ENCODE measurements at places on chromosomes 13 and 19.

DNA sequence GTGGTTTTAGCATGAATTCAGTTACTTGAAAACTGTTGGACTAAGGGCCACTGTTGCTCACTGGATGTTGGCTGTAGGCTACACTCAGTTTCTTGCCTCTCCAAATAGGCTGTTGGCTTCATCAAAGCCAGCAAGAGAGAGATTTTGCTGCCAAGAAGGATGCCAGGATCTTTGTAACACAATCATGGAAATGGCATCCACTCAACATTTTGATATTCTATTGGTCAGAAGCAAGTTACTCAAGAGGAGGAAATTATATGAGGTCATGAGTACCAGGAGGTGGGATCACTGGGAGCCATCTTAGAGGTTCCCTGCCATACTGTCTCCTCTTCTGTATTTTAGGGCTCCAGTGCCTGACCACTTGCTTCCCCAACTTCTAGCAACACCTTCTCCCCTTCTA lies 30.6 kb downstream of the SYDE1 start:
- no peak for DNase-seq
- no peaks in the 10 kb centered on the region for H3K4me1 ChIP-seq
- H3K4me3 ChIP-seq: no peak overlapping the region
- H3K36me3 ChIP-seq: no peaks in the 10 kb centered on the region
- H3K27me3 ChIP-seq: no peaks in the 10 kb centered on the region

GRCh38 chr19:30622276-30622675 lies 250.1 kb downstream of the ZNF536 start:
- H3K4me3 ChIP-seq: no peak overlapping the region
- peaks cover 8% of the 10 kb centered on the region for H3K27me3 ChIP-seq
- no peaks in the 10 kb centered on the region for H3K36me3 ChIP-seq
- H3K27ac ChIP-seq: no peak overlapping the region

- H3K4me3 ChIP-seq: peak overlapping the region; percentile 96
- H3K36me3 ChIP-seq: no peaks in the 10 kb centered on the region
Measured at GRCh38 chr19:10230173-10230860, 814 bp downstream of the S1PR2 start.

- DNase-seq: no peak
- H3K4me3 ChIP-seq: no peak overlapping the region
Measured at GRCh38 chr19:1699998-1700732, 47.8 kb upstream of the TCF3 start.

- H3K27me3 ChIP-seq: peaks cover 3% of the 10 kb centered on the region
- H3K27ac ChIP-seq: no peak overlapping the region
- H3K4me1 ChIP-seq: no peaks in the 10 kb centered on the region
- no peak for DNase-seq
- H3K36me3 ChIP-seq: no peaks in the 10 kb centered on the region
Measured at GRCh38 chr19:50981587-50982146, 2.0 kb downstream of the KLK7 start.

- no peak overlapping the region for H3K27ac ChIP-seq
- no peaks in the 10 kb centered on the region for H3K27me3 ChIP-seq
- H3K4me3 ChIP-seq: no peak overlapping the region
- H3K4me1 ChIP-seq: no peaks in the 10 kb centered on the region
- no peaks in the 10 kb centered on the region for H3K36me3 ChIP-seq
Measured at GRCh38 chr13:43751624-43752023, 35.1 kb downstream of the ENOX1 start.

- peaks cover 64% of the 10 kb centered on the region for H3K36me3 ChIP-seq
- H3K27ac ChIP-seq: no peak overlapping the region
- H3K4me3 ChIP-seq: no peak overlapping the region
Measured at GRCh38 chr19:5703819-5704818, 14.0 kb downstream of the RPL36 start.

GRCh38 chr19:29965492-29965891 lies 23.5 kb downstream of the URI1 start:
- no peaks in the 10 kb centered on the region for H3K27me3 ChIP-seq
- H3K27ac ChIP-seq: no peak overlapping the region
- H3K4me1 ChIP-seq: peaks cover 22% of the 10 kb centered on the region
- H3K4me3 ChIP-seq: no peak overlapping the region

DNA sequence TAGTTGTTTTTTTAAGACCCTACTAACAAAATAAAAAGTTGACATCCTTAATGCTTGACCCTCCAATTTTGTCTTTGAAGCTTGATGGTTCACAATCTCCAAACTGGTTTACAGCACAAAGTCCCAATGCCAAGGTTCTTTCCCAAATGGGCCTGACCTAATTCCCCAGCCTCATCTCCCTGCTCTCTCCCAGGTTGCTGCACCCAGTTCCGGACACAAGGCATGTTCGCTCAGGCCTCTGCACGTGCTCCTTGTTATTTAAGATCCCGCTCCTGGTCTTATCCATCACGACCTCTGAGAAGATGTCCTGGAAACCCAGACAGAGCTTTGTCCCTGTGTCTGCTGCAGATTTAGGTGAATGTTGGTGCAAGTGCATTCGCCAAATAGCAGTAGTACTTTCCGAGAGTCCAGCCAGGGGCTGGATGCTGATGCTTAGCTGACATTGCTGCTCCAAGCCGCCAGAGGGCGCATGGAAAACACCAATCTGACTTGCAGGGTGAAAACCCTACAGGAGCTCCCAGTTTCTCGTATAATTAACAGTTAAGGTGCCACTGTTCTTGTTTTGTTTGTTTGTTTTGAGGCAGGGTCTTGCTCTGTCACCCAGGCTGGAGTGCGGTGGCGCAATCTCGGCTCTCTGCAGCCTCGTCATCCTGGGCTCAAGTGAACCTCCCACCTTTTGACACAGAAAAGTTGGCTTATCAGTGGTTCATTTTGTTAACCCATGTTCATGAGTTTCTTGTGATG lies 18.5 kb downstream of the LYPD3 start:
- peaks cover 19% of the 10 kb centered on the region for H3K4me1 ChIP-seq
- H3K27me3 ChIP-seq: no peaks in the 10 kb centered on the region

DNA sequence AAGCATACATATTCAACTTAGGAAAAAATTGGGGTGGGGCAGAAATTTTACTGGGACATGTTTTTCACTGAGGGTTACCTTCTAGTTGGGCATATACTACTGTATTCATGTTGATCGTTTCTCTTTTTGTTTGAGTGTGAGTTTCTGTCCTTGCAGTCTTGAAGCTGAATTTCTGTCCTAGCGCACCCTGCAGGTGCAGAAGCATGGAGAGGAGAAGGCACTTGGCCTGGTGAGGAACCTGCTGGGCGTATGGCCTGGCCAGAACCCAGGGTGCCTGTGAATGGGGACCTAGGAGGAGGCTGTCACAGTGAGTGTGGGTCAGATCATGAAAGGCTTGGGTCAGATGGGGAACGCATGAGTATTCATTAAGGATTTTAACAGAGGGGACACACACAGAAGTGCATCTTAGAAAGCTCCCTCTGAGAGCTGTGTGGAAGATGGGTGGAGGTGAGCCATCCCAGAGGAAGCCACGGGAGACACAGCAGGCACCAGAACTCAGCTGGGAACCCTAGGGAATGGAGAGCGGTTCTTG lies 36.8 kb downstream of the SERP2 start:
- H3K4me3 ChIP-seq: no peak overlapping the region
- no peak for DNase-seq
- H3K27me3 ChIP-seq: no peaks in the 10 kb centered on the region

GRCh38 chr13:73055813-73056564 lies 2.8 kb upstream of the KLF5 start:
- peaks cover 17% of the 10 kb centered on the region for H3K4me1 ChIP-seq
- no peak overlapping the region for H3K4me3 ChIP-seq
- DNase-seq: no peak
- no peaks in the 10 kb centered on the region for H3K36me3 ChIP-seq

DNA sequence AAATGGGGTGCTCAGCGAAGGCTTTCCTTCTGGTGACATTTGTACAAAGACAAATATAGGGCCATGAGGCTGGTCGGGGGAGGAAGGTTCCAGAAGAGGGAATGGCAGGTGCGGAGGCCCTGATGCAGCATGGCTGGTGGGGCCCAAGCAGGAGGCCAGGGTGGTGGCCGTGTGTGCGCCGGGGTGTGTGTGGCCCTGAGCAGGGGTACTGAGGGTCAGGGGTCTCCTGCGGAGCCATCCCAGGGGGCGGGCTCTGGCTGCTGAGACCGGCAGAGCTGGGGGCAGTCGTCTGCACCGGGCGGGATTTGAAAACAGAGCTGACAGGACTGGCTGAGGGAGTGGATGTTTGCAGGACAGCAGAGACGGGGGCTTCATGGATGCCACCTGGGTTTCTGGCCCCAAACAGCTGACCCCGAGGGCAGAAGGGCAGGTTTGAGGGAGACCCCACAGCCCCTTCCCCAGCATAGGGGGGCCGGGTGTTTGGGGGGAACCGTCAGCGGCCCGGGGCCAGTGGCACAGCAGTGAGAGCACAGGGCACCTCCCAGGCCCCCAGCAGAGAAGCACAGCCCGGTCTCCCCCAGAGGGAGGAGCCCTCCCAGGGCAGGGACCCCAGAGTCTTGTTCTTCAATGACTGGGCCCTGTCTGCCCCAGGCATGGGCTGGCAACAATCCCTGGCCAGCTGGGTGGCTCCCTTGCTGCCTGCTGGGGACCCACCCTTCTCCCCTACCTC lies 11.4 kb downstream of the PIAS4 start:
- no peak overlapping the region for H3K27ac ChIP-seq
- H3K4me3 ChIP-seq: no peak overlapping the region
- peaks cover 35% of the 10 kb centered on the region for H3K36me3 ChIP-seq

DNA sequence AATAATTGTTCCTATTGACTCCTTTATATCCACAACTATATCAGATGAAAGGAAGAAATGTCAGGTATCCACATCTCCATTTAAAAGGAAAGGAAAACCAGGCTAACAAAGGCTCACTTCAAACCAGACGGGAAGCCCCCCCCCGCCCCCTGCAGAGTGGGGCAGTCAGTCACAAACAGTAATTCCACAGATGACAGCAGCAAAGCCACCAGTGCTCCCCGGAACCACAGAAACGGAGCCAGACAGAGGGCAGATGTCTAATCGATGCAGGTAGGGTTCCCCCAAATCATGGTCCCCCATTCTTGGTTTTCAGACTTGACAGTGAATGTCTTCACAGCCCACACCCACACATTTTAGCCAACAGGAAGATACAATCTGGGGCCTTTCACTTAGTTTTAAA lies 100.8 kb downstream of the STK24 start:
- H3K36me3 ChIP-seq: peaks cover 44% of the 10 kb centered on the region
- no peak for DNase-seq
- peak overlapping the region; percentile 30 for H3K4me3 ChIP-seq
- peaks cover 68% of the 10 kb centered on the region for H3K4me1 ChIP-seq

GRCh38 chr13:98664047-98664446 lies 87.1 kb upstream of the STK24 start:
- H3K27me3 ChIP-seq: no peaks in the 10 kb centered on the region
- no peak overlapping the region for H3K27ac ChIP-seq
- DNase-seq: no peak
- no peaks in the 10 kb centered on the region for H3K36me3 ChIP-seq
- H3K4me3 ChIP-seq: no peak overlapping the region
- H3K4me1 ChIP-seq: peaks cover 3% of the 10 kb centered on the region

GRCh38 chr13:40528881-40529280 lies 137.6 kb downstream of the FOXO1 start:
- H3K4me1 ChIP-seq: no peaks in the 10 kb centered on the region
- no peak for DNase-seq
- no peaks in the 10 kb centered on the region for H3K27me3 ChIP-seq
- H3K27ac ChIP-seq: no peak overlapping the region

GRCh38 chr13:100725472-100725871 lies 50.9 kb upstream of the TMTC4 start:
- no peak for DNase-seq
- no peaks in the 10 kb centered on the region for H3K36me3 ChIP-seq
- H3K27me3 ChIP-seq: no peaks in the 10 kb centered on the region
- no peaks in the 10 kb centered on the region for H3K4me1 ChIP-seq
- H3K4me3 ChIP-seq: no peak overlapping the region

DNA sequence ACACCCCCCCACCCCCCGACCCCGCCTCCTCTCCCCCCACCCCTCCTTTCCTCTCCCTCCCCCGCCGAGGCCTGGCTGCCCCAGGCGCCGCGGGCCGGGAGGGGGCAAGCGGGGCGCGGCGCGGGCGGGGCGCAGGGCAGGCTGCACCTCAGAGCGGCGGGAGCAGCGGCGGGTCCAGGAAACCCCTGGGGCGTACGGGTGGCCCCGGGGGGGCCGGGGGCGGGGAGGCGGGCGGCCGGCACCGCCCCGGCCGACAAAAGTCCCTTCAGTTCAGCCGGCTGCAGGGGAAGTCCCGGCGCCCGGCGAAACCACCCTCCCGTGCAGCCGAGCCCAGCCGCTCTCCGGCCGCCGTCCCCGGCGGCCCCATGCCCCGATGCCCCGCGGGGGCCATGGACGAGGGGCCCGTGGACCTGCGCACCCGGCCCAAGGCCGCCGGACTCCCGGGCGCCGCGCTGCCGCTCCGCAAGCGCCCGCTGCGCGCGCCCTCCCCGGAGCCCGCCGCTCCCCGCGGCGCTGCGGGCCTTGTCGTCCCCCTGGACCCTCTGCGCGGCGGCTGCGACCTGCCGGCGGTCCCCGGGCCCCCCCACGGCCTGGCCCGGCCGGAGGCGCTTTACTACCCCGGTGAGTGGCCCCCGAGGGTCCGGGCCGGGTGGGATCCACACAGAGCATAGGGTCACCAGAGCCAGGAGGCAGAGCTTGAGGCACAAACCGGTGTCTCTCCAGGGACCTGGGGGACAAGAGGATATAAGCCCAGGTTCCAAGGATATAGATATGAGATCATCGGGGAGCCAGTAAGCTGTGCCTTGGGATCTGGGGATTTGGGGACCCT lies at the start of gene BCL3:
Gene BCL3, plus strand, starts transcription at position 283 of the 829 bp plus-strand sequence. Its CDS starts 83 bp downstream, at position 366.
- H3K27me3 ChIP-seq: no peaks in the 10 kb centered on the region
- H3K4me1 ChIP-seq: peaks cover 64% of the 10 kb centered on the region
- peak; percentile 85 for DNase-seq
- H3K27ac ChIP-seq: peak within 1 kb of the TSS; percentile 92
- H3K4me3 ChIP-seq: peak within 1 kb of the TSS; percentile 76

DNA sequence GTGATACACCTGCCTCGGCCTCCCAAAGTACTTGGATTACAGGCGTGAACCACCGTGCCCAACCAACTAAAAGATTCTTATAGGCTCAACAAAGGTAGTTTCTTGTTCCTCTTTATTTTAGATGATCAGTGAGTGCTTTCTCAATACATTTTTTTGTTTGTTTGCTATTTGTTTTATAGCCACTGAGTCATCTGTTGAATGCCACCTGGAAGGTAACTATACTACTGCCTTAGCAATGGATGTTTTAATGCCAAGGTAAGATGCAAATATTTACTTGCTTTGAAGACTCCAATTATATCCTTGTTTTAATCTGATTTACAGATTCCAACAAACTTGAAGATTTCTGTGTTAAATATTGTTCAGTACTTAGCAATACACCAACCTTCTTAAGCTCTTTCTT lies 2807.4 kb upstream of the PCDH20 start:
- H3K36me3 ChIP-seq: no peaks in the 10 kb centered on the region
- no peak overlapping the region for H3K4me3 ChIP-seq
- H3K27me3 ChIP-seq: no peaks in the 10 kb centered on the region
- no peaks in the 10 kb centered on the region for H3K4me1 ChIP-seq
- DNase-seq: no peak

- H3K27ac ChIP-seq: no peak overlapping the region
- DNase-seq: no peak
- H3K36me3 ChIP-seq: no peaks in the 10 kb centered on the region
- no peak overlapping the region for H3K4me3 ChIP-seq
Measured at GRCh38 chr19:10838377-10838776, 2.4 kb upstream of the TMED1 start.
